ENCODE measurements at places on chromosomes 7 and 10.

- H3K4me1 ChIP-seq: no peaks in the 10 kb centered on the region
- DNase-seq: no peak
- no peak overlapping the region for H3K4me3 ChIP-seq
- H3K27me3 ChIP-seq: no peaks in the 10 kb centered on the region
- H3K27ac ChIP-seq: no peak overlapping the region
Measured at GRCh38 chr7:112876877-112877276, 86.7 kb upstream of the TMEM168 start.

GRCh38 chr10:79387974-79388850 is 40.9 kb downstream of the PPIF start:
- no peaks in the 10 kb centered on the region for H3K27me3 ChIP-seq
- no peak overlapping the region for H3K4me3 ChIP-seq
- no peaks in the 10 kb centered on the region for H3K4me1 ChIP-seq
- H3K27ac ChIP-seq: no peak overlapping the region
- DNase-seq: no peak

- no peak overlapping the region for H3K4me3 ChIP-seq
- DNase-seq: no peak
- H3K36me3 ChIP-seq: no peaks in the 10 kb centered on the region
- H3K4me1 ChIP-seq: no peaks in the 10 kb centered on the region
- no peak overlapping the region for H3K27ac ChIP-seq
Measured at GRCh38 chr7:24728503-24729364, 28.5 kb downstream of the GSDME start.

DNA sequence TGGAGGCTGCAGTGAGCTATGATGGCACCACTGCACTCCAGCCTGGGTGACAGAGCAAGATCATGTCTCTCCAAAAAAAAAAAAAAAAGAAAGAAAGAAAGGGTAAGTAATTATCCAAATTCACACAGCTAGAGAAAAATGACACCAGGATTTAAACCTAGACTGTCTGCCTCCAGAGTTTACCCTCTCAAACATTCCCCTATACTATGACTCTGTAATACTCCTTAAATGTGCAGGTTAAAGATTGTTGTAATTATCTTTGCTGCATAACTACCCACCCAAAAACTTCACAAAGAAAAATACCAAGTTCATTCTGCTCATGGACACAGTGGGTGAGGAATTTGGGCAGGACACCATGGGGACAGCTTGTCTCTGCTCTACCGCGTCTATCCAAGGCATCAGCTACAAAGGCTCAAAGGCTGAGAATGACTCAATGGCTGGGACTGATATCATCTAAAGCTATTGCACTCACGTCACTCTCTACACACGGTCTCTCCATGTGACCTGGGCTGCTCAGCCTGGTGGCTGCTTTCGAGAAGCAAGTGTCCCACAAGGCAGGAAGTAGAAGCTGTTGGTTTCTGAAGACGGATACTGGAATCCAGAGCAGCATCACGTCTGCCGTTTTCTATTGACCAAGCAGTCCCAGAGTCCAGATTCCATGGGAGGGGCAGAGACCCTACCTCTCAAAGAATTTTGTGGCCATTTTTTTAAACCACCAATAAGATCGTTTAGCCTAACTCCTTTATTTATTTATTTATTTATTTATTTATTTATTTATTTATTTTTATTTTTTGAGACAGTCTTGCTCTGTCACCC is 185.7 kb upstream of the AUTS2 start:
- no peaks in the 10 kb centered on the region for H3K36me3 ChIP-seq
- no peaks in the 10 kb centered on the region for H3K4me1 ChIP-seq
- H3K4me3 ChIP-seq: no peak overlapping the region
- H3K27me3 ChIP-seq: no peaks in the 10 kb centered on the region
- no peak overlapping the region for H3K27ac ChIP-seq
- peak; percentile 81 for DNase-seq

GRCh38 chr10:109939315-109939961 is 16.1 kb upstream of the XPNPEP1 start:
- no peaks in the 10 kb centered on the region for H3K4me1 ChIP-seq
- H3K36me3 ChIP-seq: no peaks in the 10 kb centered on the region
- no peak overlapping the region for H3K4me3 ChIP-seq
- H3K27ac ChIP-seq: no peak overlapping the region
- DNase-seq: no peak

DNA sequence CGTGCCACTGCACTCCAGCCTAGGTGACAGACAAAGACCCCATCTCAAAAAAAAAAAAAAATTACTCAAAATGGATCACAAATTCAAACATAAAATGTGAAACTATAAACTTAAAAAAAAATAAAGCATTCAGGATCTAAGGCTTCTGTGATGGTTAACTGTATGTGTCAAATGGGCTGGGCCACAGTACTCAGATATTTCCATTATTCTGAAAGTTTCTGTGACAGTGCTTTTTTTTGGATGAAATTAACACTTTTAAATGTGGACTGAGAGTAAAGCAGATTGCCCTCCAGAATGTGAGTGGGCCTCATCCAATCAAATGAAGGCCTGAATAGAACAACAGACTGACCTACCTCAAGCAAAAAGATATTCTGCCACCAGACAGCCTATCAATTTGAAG is 26.0 kb downstream of the ARHGAP12 start:
- H3K27ac ChIP-seq: no peak overlapping the region
- H3K4me3 ChIP-seq: no peak overlapping the region
- H3K36me3 ChIP-seq: no peaks in the 10 kb centered on the region
- H3K27me3 ChIP-seq: no peaks in the 10 kb centered on the region

DNA sequence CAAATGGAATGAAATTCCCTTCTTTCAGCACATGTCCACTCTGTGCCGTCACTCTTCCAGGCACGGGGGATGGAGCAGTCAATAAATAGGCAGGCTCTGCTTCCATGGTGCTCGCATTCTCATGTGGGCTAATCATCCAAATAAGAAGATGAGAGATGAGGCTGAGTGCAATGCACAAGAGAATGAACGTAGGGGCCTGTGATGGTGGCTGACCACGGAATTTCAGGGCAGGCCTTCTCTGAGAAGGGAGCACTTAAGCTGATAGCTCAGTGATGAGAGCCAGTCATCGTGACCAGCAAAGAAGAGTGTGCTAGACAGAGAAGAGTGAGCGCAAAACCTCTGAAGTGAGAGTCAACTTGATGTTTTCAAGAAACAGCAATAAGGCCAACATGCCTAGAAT is 47.9 kb downstream of the TAF3 start:
- H3K27me3 ChIP-seq: no peaks in the 10 kb centered on the region
- no peak for DNase-seq
- no peaks in the 10 kb centered on the region for H3K36me3 ChIP-seq

All from adrenal gland (tissue), 19 donors.